ENCODE measurements at places on chromosomes 12 and 14.
A peak's percentile ranks its signal among the peaks of the same experiment; 100 is the strongest.

DNA sequence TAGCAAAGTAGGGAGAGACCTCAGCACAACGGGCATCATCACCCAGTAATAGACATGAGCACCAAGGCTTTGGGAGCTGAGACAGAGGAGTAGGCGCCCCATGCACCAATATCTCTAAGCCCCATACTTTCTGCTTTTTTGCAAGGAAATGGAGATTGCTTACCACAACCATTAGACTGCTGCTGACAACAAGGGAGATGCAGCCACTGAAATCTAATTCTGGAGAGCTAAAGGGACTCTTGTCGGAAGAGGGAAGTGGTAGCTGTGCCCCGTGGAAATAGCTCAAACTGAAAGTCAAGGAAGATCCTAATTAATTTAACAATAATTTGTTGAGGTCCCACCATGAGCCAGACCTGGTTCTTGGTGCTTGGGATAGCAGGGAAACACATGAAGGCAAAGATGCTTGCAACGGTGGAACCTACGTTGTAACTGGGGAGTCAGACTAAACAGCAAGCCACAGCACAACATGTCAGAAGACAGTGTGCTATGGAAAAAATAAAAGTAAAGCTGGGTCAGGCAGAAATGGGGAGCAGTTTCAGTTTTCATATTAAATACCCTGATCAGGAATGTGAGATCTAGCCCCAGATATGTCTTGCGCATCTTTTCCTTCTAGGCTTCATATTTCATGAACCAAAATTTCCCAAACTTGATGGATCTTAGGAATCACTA lies 1131.0 kb downstream of the BCL11B start:
- no peak for DNase-seq

- peak; percentile 10 for DNase-seq
Observed at GRCh38 chr12:100553936-100554335, 19.5 kb upstream of the GAS2L3 start.

GRCh38 chr12:96714199-96714598 lies 192.9 kb upstream of the NEDD1 start:
- DNase-seq, result no peak

GRCh38 chr14:88983755-88984154 lies 159.3 kb downstream of the TTC8 start:
- DNase-seq, result peak; percentile 82

GRCh38 chr14:39784461-39784860 lies 352.2 kb upstream of the FBXO33 start:
- no peak for DNase-seq

DNA sequence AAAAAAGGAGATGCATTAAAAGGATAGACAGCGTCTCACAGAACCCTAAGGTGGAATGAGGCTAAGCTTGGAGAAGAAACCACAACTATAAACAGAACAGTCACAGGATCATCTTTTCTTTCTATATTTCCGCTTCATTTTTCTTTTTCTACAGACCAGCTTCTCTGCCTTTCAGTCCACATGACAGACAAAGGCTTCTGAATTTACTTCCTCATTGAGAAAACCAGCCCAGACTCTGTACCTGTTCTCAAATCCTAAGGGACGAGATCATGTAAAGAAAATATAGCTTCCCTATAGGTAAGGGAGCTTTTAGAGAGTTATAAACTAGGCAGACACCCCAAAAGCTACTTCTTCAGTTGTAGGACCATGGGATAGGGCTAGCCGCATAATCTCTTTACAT lies 17.4 kb downstream of the SGPP1 start:
- DNase-seq, result no peak

- DNase-seq, result no peak
Observed at GRCh38 chr12:9597365-9597764, 10.4 kb downstream of the KLRB1 start.

- DNase-seq, result peak; percentile 59
Observed at GRCh38 chr12:87801860-87802720, 227.1 kb downstream of the C12orf50 start.

DNA sequence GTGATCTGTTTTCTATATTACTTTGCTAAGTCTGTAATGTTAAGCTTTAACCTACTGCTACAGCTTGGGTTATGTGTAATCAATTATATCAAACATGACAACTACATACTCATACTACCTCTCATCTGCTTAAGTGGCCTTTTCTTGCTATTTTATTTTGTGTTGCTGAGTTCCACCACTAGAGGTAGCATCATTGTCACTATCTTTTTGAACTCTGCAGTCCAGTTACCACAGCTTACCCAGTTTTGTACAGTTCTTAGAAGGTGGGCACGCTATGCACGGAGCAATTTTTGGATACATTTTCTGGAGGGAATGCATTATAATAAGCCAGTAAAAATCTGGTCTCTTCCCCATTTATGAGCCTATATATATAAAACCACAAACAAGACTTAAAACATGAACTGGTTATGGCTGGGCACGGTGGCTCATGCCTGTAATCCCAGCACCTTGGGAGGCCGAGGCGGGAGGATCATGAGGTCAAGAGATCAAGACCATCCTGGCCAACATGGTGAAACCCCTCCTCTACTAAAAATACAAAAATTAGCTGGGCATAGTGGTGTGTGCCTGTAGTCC lies 48.5 kb downstream of the SAV1 start:
- peak; percentile 75 for DNase-seq

GRCh38 chr14:20657216-20658211 lies 16.0 kb upstream of the OR6S1 start:
- DNase-seq, result no peak

GRCh38 chr14:76023757-76024156 lies 38.2 kb downstream of the IFT43 start:
- no peak for DNase-seq

DNA sequence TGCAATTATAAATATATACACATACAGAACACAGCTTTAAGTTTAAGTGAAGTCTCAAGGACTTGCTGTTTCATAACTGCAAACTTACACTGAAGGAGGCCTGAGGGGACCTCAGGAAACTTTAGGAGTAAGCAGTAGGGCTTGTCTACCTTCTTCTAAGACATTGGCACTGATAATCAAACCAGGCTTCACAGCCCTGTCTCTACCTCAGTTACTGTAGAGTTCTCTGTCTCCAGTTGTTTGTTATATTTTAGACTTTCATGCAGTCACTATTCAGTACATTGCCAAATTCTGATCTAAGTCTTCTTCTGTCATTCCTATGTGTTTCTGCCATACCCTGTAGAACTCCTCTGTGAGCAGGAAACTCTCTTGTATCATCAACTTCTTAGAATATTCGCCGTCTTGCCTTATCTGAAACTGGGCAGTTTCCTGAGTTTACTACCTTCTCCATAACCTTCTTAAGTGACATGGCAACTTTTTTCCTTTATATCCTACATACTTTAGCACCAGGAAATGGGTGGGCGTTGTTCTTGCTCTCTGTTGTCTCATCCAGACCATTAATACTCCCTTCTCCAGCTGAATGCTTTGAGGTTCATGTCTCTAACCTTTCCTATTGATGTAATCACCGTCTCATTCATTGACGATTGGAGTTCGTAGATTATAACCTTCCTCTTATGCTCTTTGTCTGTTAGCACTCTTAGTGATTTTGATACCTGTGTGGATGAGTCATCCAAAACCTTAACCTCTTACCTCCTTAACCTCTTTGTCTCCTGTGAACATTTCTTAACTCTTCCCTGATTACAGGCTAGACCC lies 11.4 kb downstream of the APAF1 start:
- no peak for DNase-seq

DNA sequence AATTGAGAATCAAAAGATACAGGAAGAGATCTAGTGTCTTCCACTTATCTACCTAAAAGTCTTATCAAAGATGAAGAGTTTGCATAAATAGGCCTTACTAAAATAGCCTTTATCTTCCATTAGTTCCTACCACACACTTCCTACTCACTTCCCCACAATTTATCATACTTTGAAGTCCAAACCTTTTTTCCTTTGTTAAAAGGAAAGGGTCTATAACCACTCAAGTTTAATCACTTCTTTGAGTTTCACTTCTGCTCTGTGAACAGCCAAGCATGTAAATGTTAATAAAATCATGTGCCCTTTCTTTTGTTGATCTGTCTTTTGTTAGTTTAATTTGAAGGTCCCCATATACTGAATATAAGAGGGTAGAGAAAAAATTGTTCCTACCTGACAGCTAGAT lies 114.5 kb downstream of the PHLDA1 start:
- DNase-seq, result no peak

DNA sequence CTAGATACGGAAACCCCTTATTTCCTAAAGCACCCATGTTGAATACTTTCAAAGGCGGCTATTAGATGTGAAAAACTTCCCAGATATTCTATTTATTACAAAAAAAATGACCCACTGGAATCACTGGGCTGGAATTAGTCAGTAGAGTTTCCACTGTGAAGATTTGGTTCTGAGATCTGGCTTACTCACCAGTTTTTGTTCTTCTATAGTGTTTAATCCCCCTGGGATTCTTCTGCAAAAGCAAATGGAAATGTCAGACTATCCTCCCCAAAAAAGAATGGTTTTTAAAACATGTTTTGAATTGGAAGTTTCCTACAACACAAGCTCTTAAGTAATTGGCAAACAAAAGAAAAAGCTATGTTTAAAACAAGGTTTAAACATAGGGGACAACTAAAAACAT lies 166.4 kb downstream of the STXBP6 start:
- DNase-seq, result peak; percentile 70

- no peak for DNase-seq
Observed at GRCh38 chr12:127675936-127676335, 591.0 kb upstream of the TMEM132C start.

DNA sequence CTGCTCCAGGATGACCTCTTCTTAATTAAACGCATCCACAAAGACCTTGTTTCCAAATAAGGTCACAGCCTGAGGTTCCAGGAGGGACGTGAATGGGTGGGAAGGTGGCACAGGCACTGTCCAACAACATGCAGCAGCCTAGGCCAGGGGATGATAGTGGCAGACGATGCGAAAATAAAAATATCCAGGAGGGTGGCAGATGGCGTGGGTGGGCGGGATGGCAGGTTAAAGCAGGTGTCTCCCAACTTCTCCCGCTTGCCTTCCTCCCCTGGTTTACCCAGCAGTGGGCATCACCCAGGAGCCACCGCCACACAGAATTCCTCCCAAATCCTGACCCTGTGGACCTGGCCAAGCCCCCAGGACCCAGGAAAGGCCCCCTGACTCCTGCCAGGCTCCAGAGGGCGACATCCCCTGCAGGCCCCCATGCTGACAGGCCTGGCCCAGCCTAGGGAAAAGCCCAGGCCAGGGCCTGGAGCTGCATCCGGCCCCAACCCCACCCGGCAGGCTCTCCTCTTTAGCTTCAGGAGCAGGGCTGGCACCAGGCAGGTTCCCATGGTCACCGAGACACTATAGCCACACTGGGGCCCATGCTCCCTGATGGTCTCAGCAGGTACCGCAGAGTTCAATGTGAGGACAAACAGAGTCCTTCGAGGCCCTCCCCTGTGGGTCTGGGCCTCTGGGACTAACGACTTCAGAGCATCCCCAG lies 9.7 kb downstream of the NCOR2 start:
- no peak for DNase-seq

DNA sequence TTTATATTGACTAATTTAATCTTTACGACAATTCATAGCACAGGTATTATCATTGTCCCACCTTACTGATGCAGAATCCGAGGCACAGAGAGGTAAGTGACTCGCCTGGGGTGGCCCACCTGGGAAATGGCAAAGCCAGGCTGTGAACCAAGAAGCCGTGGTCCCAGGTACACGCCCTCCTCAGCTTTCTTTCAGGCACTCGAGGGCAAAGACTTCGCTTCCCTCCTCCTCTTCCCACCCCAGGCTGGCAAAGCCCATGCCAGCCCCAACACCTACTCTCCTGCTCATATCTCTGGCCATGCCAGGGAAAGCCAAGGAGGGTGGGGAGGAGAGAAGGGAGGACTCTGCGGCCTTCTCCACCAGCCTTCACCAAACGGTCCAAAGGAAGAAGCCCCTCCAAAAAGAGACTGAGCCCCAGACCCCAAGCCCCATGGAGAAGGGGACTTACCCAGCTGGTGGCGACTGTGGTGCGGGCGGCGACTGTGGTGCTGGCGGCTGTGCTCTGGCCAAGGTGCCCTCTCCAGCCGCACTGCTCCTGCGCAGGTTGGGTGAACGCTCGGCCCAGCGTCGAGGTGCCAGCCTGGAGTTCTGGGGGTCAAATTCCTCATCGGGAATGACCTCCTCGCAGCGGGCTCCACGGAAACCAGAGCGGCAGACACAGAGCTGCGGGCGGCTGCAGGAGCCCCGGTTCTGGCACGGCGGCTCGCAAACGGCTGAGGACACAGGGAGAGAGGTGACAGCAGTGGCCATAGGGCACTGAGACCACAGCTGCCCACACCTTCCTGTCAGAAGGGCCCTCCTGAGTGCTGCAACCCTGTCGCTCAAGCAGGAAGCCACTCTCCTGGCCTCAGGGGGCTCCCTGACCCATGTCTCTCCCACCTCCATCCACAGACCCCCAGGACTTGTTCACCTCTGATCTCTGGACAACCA lies 26.4 kb downstream of the LTBP2 start:
- no peak for DNase-seq

- DNase-seq, result peak; percentile 53
Observed at GRCh38 chr14:69039288-69039628, 60.2 kb upstream of the ACTN1 start.

DNA sequence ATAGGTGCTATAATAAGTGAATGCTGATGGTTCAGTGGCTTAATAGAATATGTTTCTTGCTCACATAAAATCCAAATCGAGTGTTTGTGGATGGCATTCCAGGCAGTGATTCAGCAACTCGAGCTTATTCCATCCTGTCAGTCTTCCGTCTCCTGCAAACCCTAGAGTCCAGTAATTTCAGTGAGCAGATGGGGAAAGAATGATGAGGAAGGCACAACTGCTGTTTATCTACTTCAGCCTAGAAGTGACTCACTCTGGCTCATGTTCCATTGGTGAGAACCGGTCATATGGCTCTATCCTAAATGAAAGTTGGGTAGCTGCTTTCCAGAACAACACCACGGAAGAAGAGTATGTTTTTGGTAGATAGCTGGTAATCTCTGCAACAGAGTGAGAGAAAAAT lies 421.8 kb upstream of the PDE3A start:
- DNase-seq, result peak; percentile 88

DNA sequence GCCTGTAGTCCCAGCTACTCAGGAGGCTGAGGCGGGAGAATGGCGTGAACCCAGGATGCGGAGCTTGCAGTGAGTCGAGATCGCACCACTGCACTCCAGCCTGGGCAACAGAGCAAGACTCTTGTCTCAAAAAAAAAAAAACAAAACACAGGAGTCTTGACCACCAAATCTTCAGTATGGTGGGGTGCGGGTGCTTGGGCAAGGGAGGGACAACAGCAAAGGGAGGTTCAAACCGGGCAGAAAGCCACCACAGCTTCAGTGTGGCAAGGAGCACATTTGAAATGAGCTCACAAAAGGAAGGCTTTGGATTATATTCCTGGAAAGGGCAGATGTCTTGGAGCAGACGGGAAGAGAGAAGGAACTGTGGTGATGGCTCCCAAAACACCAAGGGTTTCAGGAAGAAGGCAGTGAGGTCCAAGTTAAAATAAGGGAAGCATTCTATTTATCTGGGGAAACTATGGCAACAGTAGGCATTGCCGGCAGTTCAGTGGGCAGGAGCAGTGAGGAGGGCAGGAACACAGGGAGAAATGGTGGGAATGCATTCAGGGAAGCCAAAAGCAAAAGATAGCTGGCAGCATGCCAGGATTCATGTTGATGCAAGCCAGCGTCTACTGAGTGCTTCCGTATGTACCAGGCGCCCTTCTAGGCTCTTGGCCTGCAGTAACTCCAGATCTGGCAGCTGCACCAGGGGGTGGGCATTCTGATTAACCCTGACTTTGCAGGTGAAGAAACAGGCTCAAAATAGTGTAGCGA lies 51.0 kb upstream of the SRSF5 start:
- peak; percentile 94 for DNase-seq
